SIG-M5 (cell line): ENCODE measurements at places on chromosomes 5 and 9.

- DNase-seq, result no peak
Measured at GRCh38 chr9:124137009-124137943, 120.5 kb upstream of the NEK6 start.

DNA sequence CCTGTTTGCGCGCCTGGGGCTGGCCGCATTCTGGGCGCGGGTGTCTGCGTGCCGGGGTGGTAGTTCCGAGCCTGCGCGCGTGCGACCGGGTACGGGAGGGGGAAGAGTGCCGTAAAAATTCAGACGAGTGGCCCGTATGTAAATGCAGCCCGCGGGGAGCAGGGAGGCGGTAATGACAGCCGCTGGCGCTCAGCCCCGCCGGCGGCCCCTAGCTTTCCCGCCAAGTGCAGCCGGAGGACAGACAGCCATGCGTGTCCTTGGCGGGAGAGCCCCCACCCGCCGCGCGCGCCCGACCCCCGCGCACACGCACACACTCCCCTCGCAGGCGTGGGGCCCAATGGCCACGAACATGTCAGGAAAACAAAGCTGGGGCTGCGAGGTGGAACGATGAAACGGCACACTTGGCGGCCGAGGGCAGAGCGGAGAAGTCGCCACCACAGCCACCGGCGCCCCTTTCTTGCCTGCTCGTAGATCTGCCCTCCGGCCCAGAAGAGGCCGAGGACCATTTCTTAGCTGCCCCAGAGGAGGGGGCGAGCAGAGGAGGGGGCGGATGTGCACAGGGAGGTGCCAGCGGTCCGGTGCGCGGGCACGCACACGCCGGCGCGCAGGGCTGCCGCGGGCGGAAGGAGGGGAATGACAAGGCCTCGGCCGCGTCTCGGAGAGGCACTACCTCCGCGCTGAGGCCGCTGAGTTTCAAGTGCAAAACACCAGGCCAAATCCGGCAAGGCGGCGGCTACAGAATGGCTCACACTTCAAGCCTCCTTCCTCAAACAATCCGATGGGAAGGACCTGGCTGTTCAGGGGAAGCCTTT is 208.4 kb downstream of the MEF2C start:
- no peak for DNase-seq

DNA sequence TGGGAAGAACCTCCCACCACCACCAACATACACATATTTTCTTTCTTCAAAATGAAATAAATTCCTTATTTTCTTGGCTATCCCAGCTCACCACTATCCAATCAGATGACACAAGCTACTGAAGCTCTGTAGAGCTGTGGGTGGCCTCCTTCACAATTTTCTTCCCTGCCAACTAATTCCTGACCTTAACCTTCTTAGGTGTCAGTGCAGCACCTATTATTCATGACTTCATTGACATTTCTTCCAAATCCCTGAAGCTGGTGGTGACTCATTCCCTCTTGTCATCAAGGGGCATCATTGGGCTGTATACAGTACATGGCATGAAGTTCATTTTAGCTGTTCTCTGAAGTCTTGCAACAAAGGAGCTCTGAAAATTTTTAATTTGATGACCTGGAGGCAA is 42.0 kb upstream of the ADRA1B start:
- DNase-seq, result no peak

- peak; percentile 36 for DNase-seq
Measured at GRCh38 chr9:96139592-96140295, 162.2 kb downstream of the HSD17B3 start.

DNA sequence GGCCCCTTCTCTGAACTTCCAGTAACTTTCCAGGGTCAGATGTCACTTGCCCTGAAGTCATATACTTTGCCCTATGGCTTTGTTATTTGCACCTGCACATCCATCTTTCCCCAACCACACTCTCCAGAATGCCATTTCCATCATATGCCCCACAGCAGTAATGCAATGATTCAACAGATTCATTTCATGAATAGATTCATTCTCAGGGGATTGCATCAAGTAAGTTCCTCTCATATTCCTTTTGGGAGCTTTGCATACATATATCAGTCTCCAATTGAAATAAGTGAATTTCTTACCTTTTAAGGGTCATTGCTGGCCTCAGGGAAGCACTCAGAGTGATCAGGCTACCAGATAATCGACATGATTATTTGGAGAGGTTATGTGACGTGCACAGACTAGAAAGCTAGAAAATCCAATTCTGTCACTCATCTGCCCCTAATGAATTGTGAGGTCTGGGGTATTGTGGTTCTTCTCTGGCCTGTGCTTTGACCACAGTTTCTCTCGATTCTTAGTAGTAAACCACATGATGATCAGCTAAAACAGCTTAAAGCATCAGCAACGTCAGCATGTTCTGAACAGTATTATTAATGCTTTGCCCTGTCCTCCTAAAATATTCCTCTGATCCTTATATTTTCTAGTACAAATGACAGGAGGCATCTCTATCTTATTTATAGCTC is 179.9 kb downstream of the ATPSCKMT start:
- no peak for DNase-seq

GRCh38 chr5:2991884-2992283 is 240.4 kb upstream of the IRX2 start:
- no peak for DNase-seq

GRCh38 chr5:172833372-172833685 is 722 bp upstream of the ERGIC1 start:
- DNase-seq, result no peak

DNA sequence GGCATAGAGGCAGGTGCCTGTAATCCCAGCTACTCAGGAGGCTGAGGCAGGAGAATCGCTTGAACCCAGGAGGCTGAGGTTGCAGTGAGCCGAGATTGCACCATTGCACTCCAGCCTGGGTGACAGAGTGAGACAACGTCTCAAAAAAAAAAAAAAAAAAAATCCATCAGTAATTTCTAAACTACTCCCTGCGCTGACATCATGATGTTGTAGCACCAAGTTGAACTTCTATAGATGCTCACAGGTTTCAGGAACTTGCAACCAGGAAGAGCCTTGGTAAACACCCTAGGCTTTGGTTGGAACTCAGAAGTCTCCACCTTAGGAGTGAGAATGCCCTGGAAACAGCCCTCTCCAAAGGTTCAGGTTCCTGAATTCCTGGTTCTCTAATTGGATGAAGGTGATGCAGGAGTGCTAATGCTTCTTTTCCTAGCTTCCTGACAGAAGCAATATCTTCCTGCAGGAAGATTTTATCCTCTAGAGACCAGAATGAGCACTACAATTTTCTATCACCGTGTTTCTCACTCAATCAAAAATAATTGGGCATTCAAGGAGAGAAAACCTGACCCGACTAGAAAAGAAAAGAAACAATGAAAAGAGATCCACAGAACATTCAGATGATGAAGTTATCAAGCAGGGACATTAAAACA is 469.6 kb downstream of the GADD45G start:
- DNase-seq, result no peak

DNA sequence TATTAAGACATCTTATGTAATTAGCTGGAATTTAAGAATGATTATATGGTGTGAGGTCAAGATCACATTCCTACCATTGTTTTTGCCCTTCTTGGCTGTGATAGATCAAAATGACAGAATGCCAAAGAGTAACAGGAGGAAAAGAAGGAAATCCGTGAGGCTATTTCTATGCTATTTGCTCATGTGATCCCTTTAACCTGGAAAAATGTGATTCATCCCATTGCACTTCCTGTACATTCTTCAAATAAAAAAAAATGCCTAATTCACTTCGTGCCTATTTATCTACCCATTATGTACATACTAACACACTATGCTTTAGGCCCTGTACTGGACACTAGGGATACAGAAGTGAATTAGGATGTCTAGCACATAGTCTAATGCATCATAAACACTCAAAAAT is 154.1 kb upstream of the PAPPA start:
- no peak for DNase-seq
